ENCODE measurements at places on chromosomes 2 and 18.

GRCh38 chr18:3508576-3509549, 58.9 kb downstream of the TGIF1 start:
- no peak for DNase-seq

DNA sequence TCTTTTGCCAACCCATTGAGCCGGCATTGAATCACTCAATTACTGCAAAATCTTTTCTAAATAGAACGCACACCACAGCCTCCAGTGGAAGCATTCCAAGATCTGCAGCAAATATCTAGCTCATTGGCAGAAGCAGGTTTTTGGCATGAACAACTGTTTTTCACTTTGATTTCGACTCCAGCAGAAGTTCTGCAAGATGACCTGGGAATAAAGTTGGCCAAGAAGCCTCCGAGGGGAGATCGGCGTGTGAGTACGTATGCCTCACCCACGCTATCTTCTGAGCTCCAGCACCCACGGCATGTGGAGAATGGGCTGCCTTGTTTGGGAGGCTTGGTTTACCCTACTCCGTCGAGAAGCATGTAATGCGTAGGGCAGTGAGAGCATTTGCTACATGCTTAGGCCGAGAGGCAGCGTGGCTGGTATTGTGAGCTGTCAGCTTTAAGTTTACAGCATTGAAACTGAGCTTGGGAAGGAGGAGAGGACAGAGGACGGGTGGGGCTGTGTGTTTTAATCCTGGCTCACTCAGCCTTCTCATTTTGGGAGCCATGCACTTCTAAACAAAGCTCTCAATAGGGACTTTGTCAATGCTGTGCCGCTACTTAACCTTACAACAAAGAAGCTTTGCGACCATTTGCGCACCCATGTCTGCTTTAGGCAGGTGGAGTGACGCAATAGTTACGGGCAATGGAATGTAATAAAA, 10.5 kb downstream of the PCARE start:
- DNase-seq, result no peak

- no peak for DNase-seq
Measured at GRCh38 chr2:66418381-66418780, 16.5 kb upstream of the MEIS1 start.

- no peak for DNase-seq
Measured at GRCh38 chr2:155442755-155443372, 744.4 kb downstream of the KCNJ3 start.

- no peak for DNase-seq
Measured at GRCh38 chr2:217120429-217120828, 260.6 kb upstream of the TNP1 start.

DNA sequence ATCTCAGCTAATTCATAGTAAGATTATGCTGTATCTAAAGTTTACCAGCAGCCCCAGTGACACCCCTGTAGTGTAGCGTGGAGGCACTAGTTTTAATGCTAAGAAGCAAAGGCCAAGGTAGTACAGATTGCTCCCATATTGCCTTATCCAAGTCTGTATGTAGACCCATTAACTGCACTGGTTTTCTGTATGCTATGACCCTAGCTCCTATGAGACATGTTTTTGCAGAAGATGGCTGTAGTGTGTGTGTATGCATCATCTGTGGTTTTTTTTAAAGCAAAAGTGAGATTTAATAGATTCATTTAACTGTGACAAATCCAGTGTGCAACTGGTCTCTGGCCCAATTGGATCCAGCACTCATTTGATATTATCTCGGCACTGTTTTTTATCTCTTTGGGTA, 86.5 kb downstream of the HAUS1 start:
- no peak for DNase-seq

DNA sequence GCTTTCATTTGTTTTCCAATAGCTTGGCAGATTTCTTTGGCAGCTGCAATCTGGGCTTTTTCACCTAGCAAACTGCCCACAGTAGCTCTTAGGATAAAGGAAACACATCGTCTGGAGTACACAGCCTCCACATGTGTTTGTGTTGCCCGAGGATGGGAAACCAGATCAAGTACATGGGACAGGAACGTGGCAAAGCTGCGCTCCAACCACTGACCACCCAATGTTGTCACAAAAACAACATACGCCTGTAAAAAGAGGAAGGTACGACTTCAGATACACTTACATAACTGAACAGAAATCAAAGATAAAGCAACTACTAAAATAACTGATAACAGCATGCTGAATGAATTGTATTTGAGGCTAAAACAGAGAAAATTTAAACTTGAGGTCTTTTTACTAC, 15.5 kb downstream of the HEATR5B start:
- no peak for DNase-seq

DNA sequence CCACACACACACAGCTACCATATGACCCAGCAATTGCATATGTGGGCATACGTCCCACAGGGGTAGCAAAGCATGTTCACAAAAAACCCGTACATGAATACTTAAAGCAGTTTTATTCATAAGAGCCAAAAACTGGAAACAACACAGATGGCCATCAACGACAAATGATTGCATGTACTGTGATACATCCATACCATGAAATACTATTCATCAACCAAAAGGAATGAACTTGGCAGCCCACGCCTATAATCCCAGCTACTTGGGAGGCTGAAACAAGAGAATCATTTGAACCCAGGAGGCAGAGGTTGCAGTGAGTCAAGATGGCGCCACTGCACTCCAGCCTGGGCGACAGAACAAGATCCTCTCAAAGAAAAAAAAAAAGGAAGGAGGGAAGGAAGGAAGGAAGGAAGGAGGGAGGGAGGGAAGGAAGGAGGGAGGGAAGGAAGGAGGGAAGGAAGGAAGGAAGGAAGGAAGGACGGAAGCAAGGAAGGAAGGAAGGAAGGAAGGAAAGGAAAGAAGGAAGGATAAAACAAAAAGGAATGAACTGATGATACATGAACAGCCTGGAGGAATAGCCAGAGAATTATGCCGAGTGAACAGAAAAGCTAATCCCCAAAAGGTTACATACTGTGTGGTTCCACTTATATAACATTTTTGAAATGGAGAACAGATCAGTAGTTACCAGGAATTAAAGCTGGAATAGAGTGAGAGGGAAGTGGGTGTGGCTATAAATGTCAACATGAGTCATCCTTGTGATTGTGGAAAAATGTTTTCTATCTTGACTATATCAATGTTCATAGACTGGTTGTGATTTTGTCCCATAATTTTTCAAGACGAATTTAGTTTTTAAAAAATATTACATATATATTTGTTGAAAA, 19.6 kb upstream of the YPEL5 start:
- DNase-seq, result no peak

- DNase-seq, result no peak
Measured at GRCh38 chr2:15772086-15772595, 168.2 kb upstream of the MYCN start.

DNA sequence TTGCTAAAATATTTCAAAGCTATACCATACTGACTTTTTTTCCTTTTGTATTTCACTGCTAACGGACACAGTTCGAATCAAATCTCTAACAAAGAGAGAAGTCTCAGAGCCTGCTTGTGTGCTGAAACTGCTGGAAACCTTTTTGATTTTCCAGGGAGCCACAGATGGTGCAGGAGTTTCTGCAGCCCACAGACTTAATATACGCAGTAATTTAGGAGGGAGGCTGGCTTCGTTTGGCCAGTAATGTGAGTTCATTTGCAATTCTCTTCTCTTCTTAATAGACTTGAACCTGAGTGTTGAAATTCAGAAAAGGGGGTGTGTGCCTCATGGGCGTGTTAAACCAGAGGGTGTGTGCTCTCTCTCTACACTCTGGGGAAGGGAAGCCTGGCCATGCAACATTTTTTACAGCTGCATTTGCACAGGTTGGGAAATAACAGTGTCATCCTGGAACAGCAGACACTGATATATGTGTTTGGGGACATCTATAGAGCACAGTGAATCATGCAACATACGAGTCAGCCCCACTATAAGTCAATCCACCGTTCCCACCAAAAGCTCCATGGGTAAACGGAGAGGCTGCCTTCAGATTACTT, 333.0 kb downstream of the CLIP4 start:
- DNase-seq, result no peak

GRCh38 chr2:219983836-219984235, 356.4 kb downstream of the SLC4A3 start:
- DNase-seq, result no peak

DNA sequence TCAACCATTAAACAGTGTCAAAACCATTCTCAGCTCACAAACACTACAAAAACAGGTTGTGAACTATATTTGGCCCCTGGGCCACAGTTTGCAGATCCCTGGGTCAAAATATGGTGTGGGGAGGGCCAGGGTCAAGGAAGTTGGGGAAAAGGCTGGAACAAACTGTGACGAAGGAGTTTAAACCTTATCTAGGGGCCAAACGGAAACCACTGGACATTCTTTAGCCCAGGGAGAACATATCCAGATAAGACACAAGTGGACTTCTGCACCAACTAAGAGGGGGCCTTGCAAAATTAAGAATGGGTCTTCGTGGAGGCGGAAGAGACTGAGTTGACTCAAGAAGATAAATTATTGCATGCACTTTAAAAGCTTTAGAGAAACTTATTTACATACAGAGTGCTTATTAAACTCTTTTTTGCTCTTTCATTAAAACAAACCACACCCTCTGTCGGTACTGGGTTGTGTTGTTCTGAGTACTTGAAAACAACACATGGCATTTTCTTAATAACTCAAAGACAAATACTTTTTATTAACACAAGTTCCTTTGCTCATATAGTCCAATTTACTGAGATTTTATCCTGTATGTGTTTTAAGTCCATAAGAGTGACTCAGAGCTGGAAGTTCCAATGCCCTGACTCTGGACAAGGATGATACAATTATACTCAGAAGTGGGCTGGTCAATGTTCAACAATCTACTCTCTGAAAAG, 5.3 kb upstream of the ASAP2 start:
- DNase-seq, result no peak

DNA sequence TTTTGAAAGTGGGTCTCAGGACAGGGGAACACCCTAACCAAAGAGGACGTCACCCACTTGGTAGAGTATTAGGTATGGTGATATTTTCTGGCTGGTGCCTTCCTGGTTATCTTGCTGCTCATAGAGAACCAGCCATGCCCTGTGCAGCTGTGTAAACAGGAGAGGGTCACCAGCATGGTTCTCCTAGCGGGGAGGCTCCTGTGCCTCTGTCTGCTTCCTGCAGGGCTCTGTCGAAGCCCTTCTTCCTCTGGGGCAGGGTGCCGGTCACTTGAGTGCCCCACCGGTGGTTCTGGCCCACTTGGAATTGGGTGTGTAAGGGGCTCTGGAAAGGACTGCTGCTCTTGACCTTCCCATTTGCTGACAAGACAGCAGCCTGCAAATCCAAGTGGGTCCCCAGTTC, 131.6 kb upstream of the MSH6 start:
- DNase-seq, result no peak

DNA sequence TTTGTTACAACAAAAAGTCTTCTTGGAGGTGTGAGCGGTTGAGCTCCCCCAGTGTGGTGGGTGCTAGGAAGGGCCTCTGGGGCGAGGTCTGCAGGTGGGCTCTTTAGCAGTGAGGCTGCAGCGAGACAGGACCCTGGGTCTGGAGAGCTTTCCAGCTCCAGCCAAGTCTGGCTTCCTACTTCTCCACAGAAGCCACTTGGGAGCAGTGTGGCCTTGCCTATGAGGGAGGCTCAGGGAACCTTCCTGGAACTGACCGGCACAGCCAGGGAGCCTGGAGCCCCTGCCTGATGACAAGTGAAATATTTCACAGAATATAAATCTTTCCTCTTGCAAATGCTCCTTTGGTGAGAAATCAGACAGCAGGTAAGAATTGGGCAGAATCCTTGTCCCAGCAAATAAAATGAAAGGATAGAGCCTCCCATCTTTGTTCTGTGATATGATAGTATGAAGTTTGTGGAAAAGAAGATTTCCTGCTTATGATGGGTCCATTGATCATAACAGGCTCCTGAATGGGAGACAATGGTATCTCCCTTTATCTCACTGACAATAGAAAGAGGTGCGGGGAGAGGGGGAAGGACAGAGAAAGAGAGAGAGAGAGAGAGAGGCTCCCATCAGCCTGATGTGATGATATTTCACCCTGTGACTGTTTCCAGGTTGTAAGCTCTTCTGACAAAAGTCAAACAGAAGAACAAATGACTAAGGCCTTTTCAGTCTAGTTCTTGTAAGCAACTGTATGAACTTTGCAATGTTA, 289.8 kb upstream of the SPRED2 start:
- no peak for DNase-seq

Data from CD4-positive, alpha-beta T cell treated with Interferon alpha-2 for 1 hour (primary cell).